Bronchial epithelial cell (primary cell): ENCODE measurements at places on chromosomes 12 and 14. TPM values are rescaled to one million over a fixed set of nuclear protein-coding genes. Genes with fewer than 3 reads are reported as not detected.
A peak's percentile ranks its signal among the peaks of the same experiment; 100 is the strongest.

Gene ACOT4
- 0.26 TPM in 2 replicates for total RNA-seq

GRCh38 chr12:131677699-131678098 lies 33.2 kb upstream of the SFSWAP start:
- no peak for DNase-seq

GRCh38 chr14:59529189-59529588 lies 44.9 kb downstream of the JKAMP start:
- DNase-seq = no peak

DNA sequence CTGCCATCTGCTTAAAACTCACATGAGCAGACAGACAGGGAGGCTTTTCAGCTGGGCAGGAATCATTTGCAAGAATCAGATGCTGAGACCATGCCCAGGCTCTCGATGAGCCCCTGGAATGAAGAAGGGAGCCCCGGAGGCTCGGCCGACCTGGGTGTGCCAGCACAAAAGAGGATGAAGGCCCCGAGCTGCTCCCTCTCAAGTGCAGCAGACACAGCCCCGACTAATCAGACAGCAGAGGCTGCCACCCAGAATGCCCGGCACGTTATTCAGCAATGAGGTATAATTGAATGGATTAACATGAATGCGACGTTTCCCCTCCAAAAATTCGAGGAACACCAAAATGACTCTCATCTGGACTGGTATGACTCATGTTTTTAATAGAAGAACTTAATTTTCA lies 58.9 kb downstream of the BCL11B start:
- no peak for DNase-seq

Gene MAX
- 42.4 and 48.8 TPM in 2 replicates for total RNA-seq

Gene ACSM4
- total RNA-seq = not detected in 2 replicates

- no peak for DNase-seq
Measured at GRCh38 chr14:61558271-61558670, 137.0 kb upstream of the HIF1A start.

Gene CEBPE
- total RNA-seq = not detected in 2 replicates

DNA sequence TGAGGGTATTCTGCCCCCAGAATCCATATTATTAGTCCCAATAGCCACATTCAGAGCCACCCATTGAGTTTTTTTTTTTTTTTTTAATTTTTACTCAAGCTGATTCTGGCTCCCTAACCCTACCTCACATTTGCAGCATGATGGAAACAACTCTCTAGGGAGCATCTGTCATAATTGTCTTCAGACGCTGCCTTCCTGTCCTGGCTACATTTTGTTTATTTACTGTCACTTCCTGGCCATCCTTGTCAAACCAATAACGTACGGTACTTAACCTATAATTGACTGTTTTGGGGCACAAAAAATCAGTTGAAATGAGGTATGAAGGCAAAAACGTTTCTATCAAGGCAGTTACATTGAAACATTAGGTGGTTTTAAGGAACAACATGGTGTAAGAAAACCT lies 2.1 kb downstream of the GLIPR1 start:
- no peak for DNase-seq

DNA sequence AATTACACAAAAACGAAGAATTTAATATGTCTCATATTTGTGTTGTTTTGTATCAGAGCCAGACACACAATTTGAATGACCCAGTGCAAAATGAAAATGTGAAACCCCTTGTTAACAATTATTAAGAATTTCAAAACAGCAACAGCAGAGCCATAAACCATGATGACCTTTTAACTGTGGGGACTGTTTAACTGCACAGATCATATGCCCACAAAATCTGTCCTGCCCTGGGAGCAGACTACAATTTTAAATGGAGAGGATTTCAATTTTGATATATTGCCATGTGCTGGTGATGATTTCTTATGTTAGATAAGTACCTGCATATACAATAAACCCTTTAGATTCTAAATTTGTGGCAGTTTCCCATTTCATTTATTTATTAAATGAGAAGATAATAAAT lies 455.5 kb upstream of the MGAT4C start:
- DNase-seq = no peak

Gene KRT2
- not detected in 2 replicates for total RNA-seq

DNA sequence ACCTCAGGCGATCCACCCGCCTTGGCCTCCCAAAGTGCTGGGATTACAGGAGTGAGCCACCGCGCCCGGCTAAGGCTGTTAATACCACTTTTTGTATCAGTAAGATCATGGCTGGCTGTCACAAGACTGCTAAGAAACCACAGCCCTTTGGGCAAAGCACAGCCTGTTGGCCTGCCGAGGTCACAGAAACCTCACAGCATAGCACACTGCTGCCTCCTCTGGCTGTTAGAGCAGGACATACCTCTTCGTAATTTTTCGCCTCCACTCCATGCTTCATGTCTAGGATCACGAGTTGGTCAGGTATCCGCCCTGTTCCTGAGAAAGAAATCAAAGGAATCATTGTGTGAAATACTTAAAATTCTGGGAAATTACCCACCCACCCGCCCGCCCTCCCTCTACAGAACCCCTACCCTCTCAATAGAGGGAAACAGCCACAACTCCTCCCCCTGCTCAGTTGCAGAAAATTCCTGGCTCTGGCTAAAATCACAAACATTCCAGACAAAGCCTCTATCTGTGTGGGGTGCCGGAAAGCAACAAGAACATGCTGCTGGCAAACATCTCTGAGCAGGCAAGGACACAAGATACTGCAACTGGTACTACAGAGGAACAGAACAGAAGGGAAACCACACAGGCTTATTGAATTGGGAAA lies 20.7 kb upstream of the NEK9 start:
- peak; percentile 46 for DNase-seq

GRCh38 chr12:65868878-65869277 lies 44.6 kb downstream of the HMGA2 start:
- no peak for DNase-seq

- DNase-seq = peak; percentile 60
Measured at GRCh38 chr12:40325349-40325960, 100.7 kb downstream of the LRRK2 start.

DNA sequence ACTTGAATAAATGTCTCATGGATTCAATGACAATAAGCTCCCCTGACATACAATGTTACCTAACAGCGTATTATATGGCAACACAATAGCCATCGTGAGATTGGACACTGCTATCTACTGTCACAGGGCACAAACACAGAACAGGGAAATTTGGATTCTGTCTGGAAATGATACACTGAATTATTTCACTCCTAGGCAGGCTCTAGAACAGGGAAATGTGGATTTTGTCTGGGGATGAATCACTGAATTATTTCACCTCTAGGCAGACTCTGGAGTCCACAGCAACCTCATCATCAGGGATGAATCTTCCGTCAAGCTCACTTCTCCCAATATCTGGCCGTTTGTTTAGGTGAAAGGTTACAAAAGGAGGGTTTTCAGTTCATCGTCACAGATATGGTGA lies 288.8 kb downstream of the TMEM132D start:
- DNase-seq = no peak

DNA sequence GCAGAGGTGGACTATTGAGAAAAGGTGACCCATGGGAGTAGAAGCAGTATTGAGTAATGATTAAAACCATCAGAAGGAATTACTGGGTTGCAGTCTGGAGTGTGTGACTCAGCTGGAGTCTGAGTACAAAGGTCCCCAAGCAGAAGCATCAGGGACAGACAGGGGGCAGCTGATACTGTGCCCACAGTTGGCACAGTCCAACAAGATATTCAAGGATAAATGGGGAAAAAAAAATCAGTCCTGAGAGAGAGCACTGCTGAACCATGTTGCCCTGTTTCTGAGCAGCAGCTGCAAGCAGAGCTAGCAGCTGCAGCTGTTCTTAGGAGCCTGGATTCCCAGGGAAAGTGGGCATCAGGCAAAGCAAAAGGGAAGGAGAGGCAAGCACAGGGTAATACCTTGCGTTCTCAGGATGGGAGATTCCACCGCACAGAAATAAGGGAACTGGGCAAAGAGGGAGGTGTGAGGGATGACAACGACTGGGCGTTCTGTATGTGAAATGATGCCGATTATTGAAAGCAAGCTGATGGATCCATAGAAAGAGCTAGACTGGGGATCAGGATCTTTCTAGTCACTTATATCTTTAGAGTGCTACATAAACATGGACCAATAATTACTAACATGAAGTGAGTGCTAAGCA lies 17.7 kb downstream of the NEUROD4 start:
- DNase-seq = no peak

Gene MYO1A
- total RNA-seq = under 0.01 and 0.13 TPM in 2 replicates

DNA sequence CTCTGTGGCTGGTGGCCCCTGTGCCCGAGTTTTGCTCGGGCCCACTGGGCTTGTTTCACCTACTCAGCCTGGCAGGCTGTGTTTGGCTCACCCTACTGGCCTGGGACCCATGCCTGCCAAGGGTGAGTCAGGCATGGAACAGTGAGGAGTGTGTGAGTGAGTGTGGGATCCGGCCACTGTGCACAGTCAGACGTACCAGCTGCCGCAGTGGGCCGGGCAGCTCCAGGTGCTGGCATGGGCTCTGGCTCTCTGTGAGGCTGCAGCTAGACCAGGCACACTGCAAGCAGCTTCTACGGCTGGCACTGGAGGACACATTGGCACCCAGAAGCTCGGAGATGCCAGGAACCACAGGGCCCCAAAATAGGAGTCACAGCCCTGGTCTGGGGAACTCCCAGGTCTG lies 40.6 kb downstream of the HSD17B6 start:
- no peak for DNase-seq

- peak; percentile 26 for DNase-seq
Measured at GRCh38 chr12:64650762-64651161, 40.5 kb downstream of the RASSF3 start.

- DNase-seq = no peak
Measured at GRCh38 chr12:87856-88255, 21.3 kb downstream of the IQSEC3 start.

DNA sequence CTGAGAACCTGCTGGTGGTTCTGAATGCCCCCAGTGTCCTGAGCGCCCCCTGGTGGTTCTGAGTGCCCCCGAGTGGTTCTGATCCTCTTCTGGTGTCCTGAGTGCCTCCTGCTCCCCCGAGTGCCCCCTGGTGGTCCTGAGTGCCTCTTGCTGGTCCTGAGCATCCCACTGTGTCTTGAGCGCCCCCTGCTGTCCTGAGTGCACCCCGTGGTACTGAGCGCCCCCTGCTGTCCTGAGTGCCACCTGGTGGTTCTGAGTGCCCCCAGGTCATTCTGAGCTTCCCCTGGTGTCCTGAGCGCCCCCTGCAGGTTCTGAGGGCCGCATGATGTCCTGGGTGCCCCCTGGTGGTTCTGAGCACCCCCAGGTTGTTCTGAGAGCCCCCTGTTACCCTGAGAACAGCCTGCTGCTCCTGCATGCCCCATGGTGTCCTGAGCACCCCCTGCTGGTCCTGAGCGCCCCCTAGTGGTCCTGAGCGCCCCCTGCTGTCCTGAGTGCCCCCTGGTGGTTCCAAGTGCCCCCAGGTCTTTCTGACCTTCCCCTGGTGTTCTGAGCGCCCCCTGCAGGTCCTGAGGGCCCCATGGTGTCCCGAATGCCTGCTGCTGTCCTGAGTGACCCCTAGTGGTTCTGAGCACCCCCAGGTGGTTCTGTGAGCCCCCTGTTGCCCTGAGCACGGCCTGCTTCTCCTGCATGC lies 1165.4 kb downstream of the TMEM121 start:
- DNase-seq = no peak

- DNase-seq = peak; percentile 84
Measured at GRCh38 chr12:32440120-32440865, 40.9 kb downstream of the FGD4 start.

Gene RD3L
- not detected in 2 replicates for total RNA-seq

Gene DPPA3
- total RNA-seq = not detected in 2 replicates

DNA sequence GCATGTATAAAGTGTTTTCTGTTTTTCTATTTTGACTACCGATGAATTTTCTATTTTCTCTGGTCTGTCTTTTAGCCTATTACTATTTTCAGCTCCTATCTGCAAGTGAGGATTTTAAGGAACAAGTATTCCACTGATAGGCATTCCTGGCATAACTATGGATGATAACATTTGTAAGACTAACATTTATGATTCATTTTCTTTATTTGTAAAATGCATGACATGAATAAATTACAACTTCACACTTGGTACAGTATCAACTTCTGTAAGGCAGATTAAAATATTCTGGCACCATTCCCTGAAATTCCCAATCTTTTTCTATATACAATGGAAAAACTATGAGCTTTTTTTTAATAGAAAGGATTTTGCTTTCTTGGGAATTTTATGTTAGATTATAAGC lies 121.0 kb upstream of the GARIN2 start:
- DNase-seq = no peak

DNA sequence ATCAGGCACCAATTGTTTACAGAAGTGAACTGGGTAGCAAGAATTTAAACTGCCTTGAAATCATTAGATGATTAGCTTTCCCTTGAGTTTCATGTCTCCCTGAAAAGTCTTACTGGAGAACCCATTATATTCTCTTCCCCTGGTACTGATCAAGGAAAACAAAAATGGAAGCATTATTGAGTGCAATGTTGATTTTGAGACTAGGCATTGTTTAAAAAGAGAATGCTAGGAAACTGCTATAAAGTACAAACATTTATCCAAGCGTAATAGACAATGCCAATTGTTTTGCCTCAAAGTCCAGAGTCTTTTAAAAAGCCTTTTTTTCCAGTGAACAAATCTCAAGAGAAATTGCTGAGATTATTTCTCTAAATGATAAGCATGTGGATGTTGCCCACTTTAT lies 197.0 kb downstream of the CCER1 start:
- DNase-seq = no peak

DNA sequence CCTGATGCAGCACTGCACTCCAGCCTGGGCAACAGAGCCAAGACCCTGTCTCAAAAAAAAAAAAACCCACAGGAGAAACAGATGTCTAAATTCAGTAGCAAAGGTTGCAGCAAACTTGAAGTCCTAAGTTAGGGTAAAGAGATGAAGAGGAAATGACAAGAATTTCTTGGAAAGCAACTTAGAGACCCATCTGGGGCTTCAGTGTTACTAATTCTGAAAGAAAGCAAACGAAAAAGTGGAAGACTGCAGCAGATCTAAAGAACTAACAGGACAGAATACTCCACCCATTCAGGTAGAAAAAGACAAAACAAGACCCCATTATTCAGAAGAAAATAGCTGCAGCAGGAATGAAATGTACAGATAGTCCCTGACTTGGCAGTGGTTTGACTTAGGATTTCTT lies 31.9 kb downstream of the RESF1 start:
- DNase-seq = no peak

- peak; percentile 100 for DNase-seq
Measured at GRCh38 chr12:94621662-94622359, 28.5 kb downstream of the TMCC3 start.

Gene ZNF891
- total RNA-seq = 0.53 and 0.77 TPM in 2 replicates

Gene ESPL1
- 0.26 and 1.4 TPM in 2 replicates for total RNA-seq

Gene LUM
- total RNA-seq = 0.38 and 14.2 TPM in 2 replicates

DNA sequence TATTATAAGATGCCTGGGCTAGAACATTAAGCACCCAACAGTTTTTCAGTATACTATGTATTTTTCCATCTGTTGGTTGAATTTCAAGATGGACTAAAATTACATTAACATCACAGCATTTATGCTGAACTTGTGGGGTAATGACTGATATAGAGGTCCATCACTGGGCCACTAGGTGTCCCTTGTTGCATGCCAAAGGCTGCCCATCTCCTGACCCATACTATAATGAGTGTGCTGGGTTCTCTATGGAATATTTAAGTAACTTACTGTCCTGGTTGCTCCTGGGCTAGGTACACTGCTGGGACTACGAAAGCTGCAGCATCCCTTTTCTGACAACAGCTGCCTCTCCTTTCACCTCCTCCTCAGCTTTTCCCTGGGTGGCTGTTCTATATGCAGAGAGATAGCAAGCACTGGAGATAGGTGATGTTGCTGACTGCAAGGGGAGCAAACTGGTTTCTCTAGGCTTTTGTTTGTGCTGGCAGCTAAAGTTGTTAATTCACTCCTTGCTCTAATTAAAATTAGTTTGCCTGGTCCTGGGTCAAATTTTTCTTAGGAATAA lies 138.6 kb upstream of the TRHDE start:
- no peak for DNase-seq
